T-helper 9 cell (primary cell): ENCODE measurements at places on chromosomes 7 and 10.

GRCh38 chr10:5971886-5972285, 5.5 kb downstream of the IL15RA start:
- no peak for DNase-seq

GRCh38 chr7:125492521-125492920, 562.9 kb upstream of the POT1 start:
- DNase-seq, result no peak

DNA sequence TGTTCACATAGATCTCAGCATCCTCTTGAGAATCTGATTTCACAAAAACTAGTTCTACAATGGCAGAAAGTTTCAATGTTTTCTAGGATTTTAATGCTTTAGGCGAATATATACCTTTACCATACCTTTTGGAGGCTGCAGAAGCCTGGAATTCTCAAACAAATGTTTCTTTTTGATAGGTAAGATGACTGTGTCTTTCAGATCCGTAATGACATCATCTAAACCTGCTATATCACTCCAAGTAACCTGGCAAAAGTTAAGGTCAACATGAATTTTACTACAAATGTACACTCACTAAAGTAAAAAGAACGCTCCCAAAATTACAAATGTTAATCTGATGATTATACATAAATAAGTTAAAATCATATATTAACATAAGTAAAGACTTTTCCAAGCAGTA, 27.8 kb downstream of the ATAD1 start:
- DNase-seq, result no peak

- DNase-seq, result no peak
These were observed 232.4 kb downstream of the VTI1A start for GRCh38 chr10:112679392-112679791.

- no peak for DNase-seq
These were observed 60.9 kb downstream of the ST7 start for GRCh38 chr7:117014099-117014656.

DNA sequence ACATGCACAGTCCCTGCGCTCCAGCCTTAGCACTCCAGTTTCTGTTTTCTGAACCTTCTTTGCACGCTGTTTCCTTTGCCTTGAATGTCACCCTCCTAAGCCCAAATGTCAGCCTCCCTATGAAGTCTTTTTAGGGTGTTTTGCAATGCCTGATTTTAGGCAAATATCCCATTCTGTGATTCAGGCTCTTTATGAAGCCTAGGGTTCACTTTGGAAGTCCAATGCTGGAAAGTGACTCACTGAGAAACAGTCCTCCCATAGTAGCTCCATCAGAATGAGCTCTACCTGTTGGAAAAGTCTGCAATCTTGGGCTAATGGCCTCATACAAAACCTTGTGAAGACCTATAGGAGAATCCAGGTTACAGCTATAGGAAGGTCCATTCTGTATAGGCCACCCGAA, 5.3 kb downstream of the LAMB4 start:
- DNase-seq, result no peak

GRCh38 chr7:143316492-143316891, 581 bp downstream of the CLCN1 start:
- DNase-seq, result no peak

GRCh38 chr10:16187161-16187560, 249.6 kb upstream of the PTER start:
- DNase-seq, result no peak

GRCh38 chr10:110286841-110287240, 17.9 kb downstream of the SMNDC1 start:
- DNase-seq, result no peak

- DNase-seq, result no peak
These were observed 89.5 kb upstream of the ANKRD30A start for GRCh38 chr10:37035853-37036252.

- no peak for DNase-seq
These were observed 8.0 kb downstream of the GET4 start for GRCh38 chr7:884191-885003.

DNA sequence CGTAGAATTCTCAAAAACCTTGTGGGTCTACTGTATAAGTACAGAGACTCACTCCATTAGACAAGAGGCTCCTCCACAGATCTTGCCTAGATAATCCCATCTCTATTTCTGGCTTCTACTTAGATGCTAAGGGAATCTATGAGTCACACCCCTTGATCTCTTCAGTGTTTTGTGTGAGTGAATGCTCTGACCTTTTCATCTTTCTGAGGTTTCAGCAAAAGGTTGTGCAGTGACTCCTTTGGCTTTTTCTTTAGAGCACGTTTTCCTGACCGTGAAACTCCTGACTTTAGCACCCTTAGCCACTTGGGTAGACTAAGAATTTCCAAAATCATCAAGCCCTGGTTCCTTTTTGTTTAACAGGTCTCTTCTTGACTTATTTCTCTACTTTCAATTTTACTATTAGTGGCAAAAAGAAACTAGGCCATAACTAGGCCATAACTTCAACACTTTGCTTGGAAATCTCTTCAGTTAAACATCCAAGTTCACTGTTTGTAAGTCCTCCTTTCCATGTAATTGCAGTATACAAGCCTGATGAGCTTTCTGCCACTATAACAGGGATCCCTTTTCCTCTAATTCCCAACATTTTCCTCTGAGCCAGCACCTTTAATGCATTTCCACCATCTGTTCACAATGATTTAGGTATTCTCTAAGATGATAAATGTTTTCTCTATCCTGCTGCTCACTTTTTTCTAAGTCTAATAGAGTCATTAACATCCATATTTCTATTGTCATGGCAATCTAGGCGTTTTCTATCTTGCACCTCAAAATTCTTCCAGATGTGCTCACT, 19.4 kb downstream of the COPG2 start:
- DNase-seq, result no peak

GRCh38 chr7:115678086-115678982, 352.2 kb downstream of the TFEC start:
- DNase-seq, result no peak

GRCh38 chr10:110353244-110354119, 48.8 kb upstream of the SMNDC1 start:
- peak; percentile 34 for DNase-seq

DNA sequence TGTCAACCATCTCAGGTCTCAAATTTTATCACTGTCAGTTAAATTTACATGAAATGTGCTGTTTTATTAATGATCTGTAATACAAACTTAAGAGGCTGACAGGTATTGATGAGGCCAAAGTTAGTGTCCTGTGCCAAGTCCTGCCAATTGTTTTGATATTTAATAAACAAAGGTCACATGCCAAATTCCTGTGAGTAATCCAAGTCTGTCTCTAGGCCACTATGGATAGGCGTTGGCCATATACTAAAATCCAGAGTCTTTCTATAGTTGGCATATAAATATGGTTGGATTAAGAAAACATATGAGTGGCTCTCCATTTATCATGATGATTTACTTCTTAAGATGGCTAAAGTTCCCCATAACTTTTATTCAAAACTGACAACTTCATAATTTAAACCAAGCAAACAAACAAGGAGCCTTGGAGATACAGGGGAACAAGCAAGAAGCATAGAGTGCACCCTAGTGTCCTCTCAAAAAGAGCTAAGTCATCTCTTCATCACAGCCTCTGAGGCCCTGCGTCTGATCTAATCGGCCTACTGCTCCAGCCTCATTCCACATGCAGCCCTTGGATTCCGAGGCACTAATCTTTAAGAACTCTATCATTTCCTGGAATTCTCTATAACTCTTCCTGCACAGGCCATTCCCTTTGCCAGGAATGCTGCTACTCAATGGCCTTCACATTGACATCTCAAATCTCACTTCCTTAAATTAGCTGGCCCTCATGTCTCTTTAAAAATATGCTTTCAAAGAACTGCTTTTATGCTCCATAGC, 32.7 kb upstream of the NRCAM start:
- DNase-seq, result no peak

DNA sequence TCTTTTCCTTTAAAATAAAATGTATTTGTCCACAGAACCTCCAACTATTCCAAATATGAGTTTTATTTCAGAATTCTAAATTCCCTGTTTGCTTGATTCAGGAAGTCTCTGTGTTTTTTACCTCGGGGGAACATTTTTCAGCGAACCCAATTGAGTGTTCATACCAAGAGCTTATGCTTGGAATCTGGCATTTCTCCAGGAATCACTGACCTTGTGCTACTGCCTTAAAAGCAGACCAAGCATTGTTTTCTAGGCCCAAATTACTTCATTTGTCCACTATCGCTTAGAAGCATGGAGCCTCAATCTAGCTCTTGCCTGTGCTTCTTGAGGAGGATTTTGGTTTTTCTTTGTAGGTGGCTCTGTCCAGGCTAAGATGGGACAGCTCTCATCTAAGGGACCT, 59.4 kb downstream of the EBLN1 start:
- DNase-seq, result no peak

- no peak for DNase-seq
These were observed 101.5 kb downstream of the ARHGAP22 start for GRCh38 chr10:48503293-48503911.
